ENCODE measurements at places on chromosomes 6 and 20. TPM values are rescaled to one million over a fixed set of nuclear protein-coding genes. Genes with fewer than 3 reads are reported as not detected.

DNA sequence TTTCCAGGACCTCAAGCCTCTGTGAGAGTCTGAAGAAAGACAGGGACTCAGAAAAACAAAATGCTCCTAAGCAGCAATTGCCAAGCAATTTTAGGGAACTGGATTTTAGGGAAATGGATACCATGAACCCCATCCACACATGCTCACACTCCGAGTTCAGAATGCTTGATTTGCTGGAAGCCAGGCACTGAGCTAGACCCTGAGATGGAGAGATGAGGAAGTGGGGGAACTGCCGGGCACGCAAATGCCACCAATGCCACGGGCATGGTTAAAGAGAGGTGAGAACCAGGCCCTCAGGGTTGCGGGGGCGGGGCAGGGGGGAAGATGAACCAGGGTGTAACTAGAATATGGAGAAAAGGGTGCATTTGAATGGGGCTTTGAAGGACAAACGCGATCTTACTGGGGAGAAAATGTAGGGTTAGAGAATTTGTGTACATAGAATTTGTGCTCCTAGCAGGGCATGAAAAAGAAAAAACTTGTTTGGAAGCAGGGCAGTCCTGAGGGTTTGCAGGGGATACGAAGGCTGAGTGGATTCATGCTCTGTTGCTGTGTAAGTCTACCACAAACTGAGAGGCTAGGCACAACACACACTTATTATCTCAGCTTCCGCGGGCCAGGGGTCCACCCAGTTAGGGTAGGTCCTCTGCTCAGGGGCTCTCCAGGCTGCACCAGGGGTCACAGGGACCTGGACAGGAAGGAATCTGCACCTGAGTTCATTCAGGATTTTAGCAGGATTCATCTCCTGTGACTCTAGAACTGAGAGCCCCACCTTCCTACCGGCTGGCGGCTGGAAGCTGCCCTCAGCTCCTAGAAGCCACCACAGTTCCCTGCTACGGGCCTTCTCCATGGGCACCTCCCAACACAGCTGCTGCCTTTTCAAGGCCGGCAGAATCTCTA, 108.0 kb downstream of the SNX5 start:
- H3K4me1 ChIP-seq = peaks cover 24% of the 10 kb centered on the region
- no peak for DNase-seq
- H3K36me3 ChIP-seq = peaks cover 10% of the 10 kb centered on the region
- H3K27me3 ChIP-seq = peaks cover 2% of the 10 kb centered on the region

DNA sequence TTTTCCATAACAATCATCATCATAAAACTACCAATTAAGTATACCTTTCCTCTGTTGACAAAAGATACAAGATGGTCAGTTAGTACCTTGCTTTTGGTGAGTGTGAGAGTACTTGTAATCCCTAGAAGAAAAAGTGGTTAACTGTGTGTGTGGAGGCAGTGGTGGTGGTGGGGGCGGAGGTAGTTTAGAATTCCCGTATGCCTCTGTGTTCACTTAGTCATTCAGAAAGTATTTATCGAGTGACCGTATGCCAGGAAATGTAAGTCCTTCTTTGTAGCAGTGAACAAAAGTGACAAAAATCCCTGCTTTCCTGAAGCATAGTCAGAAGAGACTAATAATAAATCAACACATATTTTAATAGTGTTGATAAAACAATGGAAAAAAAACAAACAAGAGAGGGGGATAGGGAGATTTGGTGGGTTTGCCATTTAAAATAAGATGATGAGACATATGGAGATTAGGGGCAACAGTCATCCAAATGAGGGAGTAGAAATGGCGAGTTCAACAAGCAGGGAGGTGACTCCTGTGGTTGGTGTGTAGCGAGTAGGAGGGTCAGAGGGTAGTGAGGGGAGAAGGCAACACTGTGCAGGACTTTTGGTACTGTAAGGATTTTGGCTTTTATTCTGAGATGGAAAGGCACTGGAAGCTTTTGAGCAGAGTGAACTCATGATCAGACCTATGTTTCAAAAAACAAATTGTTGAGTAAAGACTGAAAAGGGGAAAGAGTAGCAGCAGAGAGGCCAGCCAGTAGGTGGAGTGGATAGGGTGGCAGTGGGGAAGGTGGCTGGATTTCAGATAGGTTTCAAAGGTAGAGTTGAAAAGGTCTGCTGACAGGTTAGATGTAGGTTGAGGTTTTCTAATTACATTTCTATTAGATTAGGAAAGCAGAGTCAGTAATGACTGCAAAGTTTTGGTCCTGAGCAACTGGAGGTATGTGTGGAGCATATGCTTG, 40.3 kb upstream of the SIM1 start:
- no peaks in the 10 kb centered on the region for H3K4me1 ChIP-seq
- peaks cover 4% of the 10 kb centered on the region for H3K36me3 ChIP-seq
- H3K27ac ChIP-seq = no peak overlapping the region
- no peak overlapping the region for H3K4me3 ChIP-seq
- no peaks in the 10 kb centered on the region for H3K27me3 ChIP-seq

DPPA5 gene
- not detected for total RNA-seq

GRCh38 chr6:88609983-88610382, 353.4 kb downstream of the RNGTT start:
- no peaks in the 10 kb centered on the region for H3K4me1 ChIP-seq
- no peak for DNase-seq
- no peaks in the 10 kb centered on the region for H3K27me3 ChIP-seq
- no peak overlapping the region for H3K27ac ChIP-seq
- H3K36me3 ChIP-seq = no peaks in the 10 kb centered on the region

- no peak for DNase-seq
- no peak overlapping the region for H3K4me3 ChIP-seq
- H3K27ac ChIP-seq = no peak overlapping the region
Measured at GRCh38 chr20:825710-826421, 7.6 kb upstream of the FAM110A start.

DNA sequence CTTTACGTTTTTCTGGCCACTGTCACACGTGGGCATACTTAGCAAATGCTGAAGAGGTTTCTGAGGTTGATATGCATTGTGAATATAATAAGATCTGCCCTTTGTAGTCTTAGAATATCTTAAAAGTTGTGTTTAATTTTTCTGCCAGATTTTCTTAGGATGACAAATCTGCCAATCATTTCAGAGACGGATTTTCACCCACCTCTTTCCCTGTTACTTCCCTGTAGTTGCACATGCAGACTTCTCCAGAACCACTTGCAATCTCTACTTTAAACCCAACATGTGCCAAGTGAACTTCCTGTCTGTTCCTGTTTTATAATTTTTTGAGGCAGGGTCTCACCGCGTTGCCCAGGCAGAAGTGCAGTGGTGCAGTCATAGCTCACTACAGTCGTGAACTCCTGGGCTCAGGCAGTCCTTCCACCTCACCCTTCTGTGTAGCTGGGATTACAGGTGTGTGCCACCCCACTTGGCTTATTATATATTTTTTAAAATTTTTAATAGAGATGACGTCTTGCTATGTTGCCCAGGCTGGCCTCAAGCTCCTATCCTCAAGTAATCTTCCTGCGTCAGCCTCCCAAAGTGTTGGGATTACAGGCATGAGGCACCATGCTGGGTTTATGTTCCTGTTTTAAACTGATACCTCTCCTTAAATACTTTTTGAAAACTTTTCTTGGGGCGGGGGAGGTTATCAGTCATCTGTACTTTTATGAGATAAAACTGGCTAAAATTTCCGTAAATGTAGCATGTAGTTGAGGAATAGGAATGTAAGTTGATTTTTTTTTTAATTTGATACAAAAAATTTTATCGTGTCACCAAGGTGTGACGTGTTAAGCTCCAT, 2.7 kb downstream of the IGF2R start:
- H3K27ac ChIP-seq = no peak overlapping the region
- no peaks in the 10 kb centered on the region for H3K27me3 ChIP-seq
- H3K36me3 ChIP-seq = peaks cover 9% of the 10 kb centered on the region
- peak overlapping the region; percentile 34 for H3K4me3 ChIP-seq
- H3K4me1 ChIP-seq = peaks cover 74% of the 10 kb centered on the region
- DNase-seq = no peak

DNA sequence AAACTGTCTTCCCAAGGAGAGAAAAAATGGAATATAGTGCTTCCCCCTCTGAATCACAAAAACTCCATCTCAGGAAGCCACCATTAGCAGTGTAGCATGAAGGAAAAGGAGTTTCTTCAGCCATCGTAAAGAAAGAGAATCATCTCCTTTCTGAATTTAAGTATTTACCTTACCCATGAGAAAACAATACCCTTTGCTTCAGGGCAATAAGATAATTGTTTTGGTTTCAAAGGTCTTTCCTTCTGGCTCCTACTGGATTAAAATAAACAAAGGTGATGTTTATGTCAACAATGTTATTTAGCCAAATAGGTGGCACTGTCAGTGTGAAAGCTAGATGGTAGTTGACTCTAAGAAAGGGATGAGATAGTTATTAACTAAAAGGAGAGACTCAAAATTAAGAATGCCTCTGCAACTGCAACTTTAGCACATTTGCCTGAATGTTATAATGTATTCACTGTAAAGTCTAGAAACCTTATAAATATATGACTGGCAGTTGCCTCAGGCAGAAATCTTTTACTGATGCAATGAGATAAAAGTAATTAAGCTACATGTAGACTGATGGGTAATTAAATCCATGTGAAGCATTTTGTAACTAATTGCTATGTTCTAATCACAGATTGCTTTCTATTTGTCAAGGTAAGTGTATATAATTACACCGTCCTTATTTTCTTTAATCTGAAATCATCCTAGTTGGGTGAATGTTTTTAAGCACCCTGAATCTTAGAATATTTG, 399.0 kb downstream of the CDKAL1 start:
- no peaks in the 10 kb centered on the region for H3K36me3 ChIP-seq
- no peak for DNase-seq
- peaks cover 9% of the 10 kb centered on the region for H3K4me1 ChIP-seq
- no peaks in the 10 kb centered on the region for H3K27me3 ChIP-seq

FIG4 gene
- total RNA-seq = 15.3 TPM

CFAP61 gene
- total RNA-seq = not detected

GRCh38 chr6:35376281-35376680, 33.9 kb downstream of the PPARD start:
- H3K27ac ChIP-seq = peak overlapping the region; percentile 85
- H3K36me3 ChIP-seq = peaks cover 27% of the 10 kb centered on the region
- H3K27me3 ChIP-seq = peaks cover 2% of the 10 kb centered on the region
- DNase-seq = no peak

- H3K27me3 ChIP-seq = peaks cover 3% of the 10 kb centered on the region
- peaks cover 26% of the 10 kb centered on the region for H3K4me1 ChIP-seq
- H3K4me3 ChIP-seq = no peak overlapping the region
- H3K27ac ChIP-seq = no peak overlapping the region
- H3K36me3 ChIP-seq = no peaks in the 10 kb centered on the region
- DNase-seq = no peak
Measured at GRCh38 chr6:85077098-85077497, 312.7 kb upstream of the TBX18 start.

DNA sequence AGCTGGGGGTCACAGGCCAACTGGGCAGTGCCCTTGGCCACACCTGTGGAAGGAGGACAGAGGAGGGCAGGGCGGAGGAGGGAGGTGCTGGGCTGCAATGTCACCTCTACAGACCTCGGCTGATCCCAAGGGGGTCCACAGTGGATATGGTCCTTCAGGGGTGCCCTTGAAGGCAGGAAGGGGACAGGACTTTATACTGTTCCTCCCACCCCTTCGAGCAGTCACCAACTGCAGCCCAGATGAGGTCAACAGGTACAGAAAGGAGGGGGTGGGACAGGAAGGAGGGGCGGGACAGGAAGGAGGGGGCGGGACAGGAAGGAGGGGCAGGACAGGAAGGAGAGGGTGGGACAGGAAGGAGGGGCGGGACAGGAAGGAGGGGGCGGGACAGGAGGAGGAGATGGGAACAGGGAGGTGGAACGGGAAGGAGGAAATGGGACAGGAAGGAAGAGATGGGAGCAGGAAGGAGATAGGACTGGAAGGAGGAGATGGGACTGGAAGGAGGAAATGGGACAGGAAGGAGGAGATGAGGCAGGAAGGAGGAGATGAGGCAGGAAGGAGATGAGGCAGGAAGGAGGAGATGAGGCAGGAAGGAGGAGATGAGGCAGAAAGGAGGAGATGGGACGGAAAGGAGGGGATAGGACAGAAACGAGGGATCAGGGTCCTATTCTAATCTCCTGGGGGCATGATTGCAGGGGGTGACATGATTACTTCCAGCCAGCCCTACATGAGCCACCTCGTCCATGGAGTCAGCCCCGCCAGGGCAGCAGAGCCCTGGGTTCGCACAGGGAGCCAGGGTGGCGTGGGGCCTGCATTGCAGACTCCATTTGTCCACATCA, 19.4 kb upstream of the MRGBP start:
- peaks cover 20% of the 10 kb centered on the region for H3K4me1 ChIP-seq
- no peak overlapping the region for H3K27ac ChIP-seq
- 0 out of 2 replicates have a peak, but pooled peaks cover 4% of the 10 kb centered on the region for H3K36me3 ChIP-seq
- no peak for DNase-seq
- peaks cover 9% of the 10 kb centered on the region for H3K27me3 ChIP-seq

- no peaks in the 10 kb centered on the region for H3K36me3 ChIP-seq
- no peaks in the 10 kb centered on the region for H3K27me3 ChIP-seq
- no peak for DNase-seq
Measured at GRCh38 chr6:132287101-132287500, 114.2 kb downstream of the MOXD1 start.

GRCh38 chr6:113489952-113490746, 367.0 kb upstream of the MARCKS start:
- H3K36me3 ChIP-seq = no peaks in the 10 kb centered on the region
- no peak overlapping the region for H3K27ac ChIP-seq
- H3K27me3 ChIP-seq = no peaks in the 10 kb centered on the region

- H3K4me3 ChIP-seq = no peak overlapping the region
- H3K4me1 ChIP-seq = no peaks in the 10 kb centered on the region
- DNase-seq = no peak
Measured at GRCh38 chr6:40054602-40055001, 120.3 kb upstream of the MOCS1 start.

FAM50B gene
- 8.0 TPM for total RNA-seq

- no peaks in the 10 kb centered on the region for H3K36me3 ChIP-seq
- DNase-seq = peak; percentile 25
- H3K4me1 ChIP-seq = peaks cover 40% of the 10 kb centered on the region
- no peak overlapping the region for H3K27ac ChIP-seq
- H3K4me3 ChIP-seq = no peak overlapping the region
- H3K27me3 ChIP-seq = no peaks in the 10 kb centered on the region
Measured at GRCh38 chr6:155498370-155498769, 42.7 kb upstream of the NOX3 start.

DNA sequence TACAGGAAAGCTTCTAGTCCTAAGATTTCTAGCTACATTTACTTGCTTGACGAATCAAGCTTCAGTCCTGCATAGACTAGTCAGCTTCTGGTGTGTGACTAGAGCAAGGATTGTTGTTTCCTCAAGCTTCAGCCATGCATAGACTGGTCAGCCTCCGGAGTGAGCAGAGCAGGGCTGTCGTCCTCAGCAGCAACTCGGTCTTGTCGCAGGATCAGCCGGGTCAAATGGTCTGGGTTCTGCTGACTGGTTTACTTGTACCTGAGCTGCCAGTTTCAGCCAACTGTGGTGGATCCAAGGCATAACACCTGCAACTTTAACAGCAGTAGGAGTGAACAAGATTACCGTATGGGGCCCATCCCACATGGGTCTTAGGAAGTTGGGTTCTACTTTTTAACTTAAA, 10.8 kb upstream of the GMPR start:
- no peaks in the 10 kb centered on the region for H3K4me1 ChIP-seq
- H3K4me3 ChIP-seq = no peak overlapping the region
- no peaks in the 10 kb centered on the region for H3K36me3 ChIP-seq
- DNase-seq = no peak

Measured in HFFc6 (cell line).